ENCODE measurements at places on chromosomes 2 and 18. TPM values are rescaled to one million over a fixed set of nuclear protein-coding genes. Genes with fewer than 3 reads are reported as not detected.

Gene PNKD
- 46.5 TPM for polyA plus RNA-seq

Gene ASPRV1
- polyA plus RNA-seq = 5.6 TPM

Gene LINC00305
- polyA plus RNA-seq = 7.0 TPM

Gene HOXD10
- 127 TPM for polyA plus RNA-seq

Gene C1QL2
- not detected for polyA plus RNA-seq

Gene HMSD
- polyA plus RNA-seq = 2.0 TPM

Gene C2orf76
- 20.8 TPM for polyA plus RNA-seq

Gene DLX1
- 0.14 TPM for polyA plus RNA-seq

Gene THADA
- 35.2 TPM for polyA plus RNA-seq

Gene TYMS
- 116 TPM for polyA plus RNA-seq

Gene ALPG
- polyA plus RNA-seq = not detected

Gene IL37
- not detected for polyA plus RNA-seq

Gene AKAIN1
- not detected for polyA plus RNA-seq

- DNase-seq = no peak
Measured at GRCh38 chr2:85191157-85191556, 58.0 kb downstream of the TCF7L1 start.

DNA sequence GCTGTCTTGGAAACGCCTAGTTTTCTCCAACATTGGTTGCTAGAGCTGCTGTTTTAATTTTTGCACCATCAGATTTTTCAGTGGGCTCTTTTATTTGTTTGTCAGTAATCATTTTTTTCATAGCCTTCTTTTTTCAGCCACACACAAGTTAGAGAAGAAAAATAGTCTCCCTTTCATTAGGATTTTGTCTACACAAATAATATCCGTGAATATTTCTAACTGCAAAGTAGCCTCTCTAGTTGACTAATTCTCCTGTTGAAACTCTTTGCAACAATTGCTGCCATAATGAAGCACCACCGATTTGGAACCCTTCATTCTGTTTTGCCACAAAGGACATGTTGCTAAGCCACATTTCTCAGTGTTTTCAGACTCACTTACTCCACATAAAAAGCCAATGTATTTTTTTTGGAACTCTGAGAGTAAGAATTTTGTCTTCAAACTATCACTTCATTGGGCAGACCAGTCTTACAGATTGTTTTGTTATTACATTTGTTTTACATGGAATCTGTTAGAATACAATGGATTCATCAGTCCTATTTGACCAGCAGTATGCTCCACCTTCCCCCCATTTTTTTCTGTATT lies 9.6 kb downstream of the KCNJ3 start:
- no peak for DNase-seq

GRCh38 chr2:95325590-95326432 lies 28.7 kb downstream of the KCNIP3 start:
- DNase-seq = no peak

DNA sequence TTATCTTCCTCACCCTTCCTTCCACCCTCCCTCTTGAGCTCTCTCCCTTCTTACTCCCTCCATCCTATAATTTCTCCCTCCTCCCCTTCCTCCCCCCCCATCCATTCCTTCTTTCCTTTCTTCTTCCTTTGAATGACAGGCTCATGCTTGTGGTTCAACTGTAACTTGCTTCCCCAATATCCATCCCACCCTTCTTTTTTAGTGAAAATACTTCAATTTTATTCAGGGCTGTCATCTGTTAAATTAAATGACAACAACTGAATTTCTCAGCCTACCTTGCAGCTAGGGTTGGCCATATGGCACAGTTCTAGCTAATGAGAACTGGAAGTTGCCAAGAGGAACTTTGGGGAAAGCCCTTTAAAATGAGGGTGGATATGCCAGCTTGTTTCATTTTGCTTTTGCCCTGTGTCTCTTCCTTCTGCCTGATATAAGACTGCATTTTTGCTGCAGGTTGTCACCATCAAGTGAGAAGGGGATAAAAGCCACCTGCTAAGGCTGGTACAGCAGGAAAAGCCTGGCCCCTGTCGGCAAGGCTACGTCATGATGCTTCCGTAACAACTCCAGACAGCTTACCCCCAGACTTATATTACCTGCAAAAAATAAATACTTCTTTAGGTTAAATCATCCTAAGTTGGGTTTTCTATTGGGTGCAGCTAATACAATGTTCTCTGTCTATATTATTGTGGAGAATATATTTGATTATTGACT lies 121.8 kb downstream of the NXPH2 start:
- no peak for DNase-seq

GRCh38 chr18:24964216-24964615 lies 387.8 kb downstream of the ZNF521 start:
- DNase-seq = no peak

- no peak for DNase-seq
Measured at GRCh38 chr2:71166812-71167211, 36.4 kb downstream of the MPHOSPH10 start.

DNA sequence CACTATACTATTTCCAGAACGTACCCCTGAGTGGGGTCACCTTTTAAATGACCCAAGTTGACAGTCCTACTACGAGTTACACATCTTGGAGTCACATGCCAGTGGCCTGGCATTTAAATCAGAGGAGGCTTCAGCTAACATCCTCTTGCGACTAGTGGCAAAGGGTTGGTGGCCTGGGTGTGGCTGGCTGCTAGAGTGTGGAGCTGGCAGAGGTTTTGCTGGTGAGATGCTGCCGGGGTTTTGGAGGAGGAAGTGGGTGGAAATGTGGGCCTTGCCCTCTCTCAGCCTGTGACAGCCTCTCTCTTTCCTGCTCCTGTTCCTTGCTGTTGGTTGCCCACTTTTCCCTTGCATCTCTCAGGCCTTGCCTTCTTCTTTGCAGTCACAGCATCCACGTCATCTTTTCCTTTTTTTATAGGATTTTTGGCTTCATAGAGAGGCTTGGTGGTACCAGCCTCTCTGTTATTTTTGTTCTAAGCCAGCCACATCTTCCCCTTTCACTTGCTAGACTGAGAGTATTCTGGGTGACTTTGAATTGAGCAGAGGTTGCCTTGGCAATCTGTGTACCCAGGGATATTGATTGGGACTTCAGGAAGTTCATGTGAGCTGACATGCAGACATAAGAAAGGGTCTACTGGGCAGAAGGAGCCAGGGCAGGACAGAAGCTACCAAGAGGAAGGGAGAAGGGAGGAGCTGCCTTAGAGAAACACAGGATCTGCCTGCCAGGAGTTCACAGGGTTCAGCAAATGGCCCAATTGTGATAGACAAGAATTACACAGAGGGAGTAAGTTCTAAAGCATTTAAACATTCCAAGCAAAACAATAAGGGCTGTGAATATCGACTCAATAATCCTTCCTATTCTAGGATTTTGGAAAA lies 55.4 kb downstream of the CDC42EP3 start:
- no peak for DNase-seq

GRCh38 chr2:166184789-166185188 lies 57.0 kb upstream of the SCN1A start:
- no peak for DNase-seq

DNA sequence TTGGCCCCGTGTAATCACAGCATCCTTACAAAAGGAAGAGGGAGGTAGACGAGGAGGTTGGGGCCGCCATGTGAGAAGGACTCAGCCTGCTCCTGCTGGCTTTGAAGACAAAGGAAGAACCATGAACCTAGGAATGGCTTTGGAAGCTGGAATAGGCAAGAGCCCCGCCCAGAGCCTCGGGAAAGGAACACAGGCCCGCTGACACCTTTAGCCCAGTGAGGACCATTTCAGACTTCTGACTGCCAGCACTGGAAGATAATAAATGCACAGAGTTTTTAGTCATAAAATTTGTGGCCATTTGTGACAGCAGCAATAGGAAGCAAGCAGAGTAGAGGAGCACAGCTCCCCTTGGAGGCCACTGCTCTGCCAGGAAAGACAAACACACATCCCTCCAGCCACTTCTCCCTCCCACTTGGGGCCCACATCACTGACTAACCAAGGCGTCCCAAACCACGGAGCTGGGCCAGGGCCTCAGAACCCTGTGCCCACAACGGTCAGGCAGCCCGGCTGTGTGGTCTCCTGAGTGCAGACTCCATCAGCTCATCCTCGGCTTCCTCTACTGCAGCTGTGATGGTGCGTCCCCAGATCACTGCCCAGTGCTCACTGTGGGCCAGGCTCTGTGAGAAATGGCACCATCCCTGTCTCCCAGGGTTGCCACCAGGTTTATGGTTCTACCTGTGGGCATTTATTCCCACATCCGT lies 39.7 kb downstream of the TFCP2L1 start:
- DNase-seq = no peak

DNA sequence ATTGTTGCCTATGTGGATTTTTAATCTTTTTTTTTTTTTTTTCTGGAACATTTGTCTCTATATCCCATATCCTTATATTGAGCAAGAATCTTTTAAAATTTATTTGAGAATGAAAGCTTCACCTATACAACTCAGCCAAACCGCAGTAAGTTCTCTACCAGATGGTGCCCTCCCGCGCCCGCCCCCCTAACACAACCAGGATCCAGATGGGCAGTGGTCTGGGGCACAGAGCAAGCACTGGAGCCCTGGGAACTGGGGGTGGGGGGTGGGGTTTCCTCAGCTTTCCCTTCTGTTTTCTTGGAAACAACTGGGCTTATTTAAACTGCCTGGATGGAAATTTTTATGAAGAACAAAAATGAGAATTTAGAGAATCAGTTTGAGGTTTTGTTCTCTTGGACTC lies 74.6 kb downstream of the ACAA2 start:
- DNase-seq = no peak

GRCh38 chr2:209476367-209477208 lies 52.7 kb downstream of the MAP2 start:
- peak; percentile 73 for DNase-seq

- no peak for DNase-seq
Measured at GRCh38 chr2:181738074-181738473, 57.8 kb upstream of the NEUROD1 start.

GRCh38 chr2:178723786-178724346 lies 83.4 kb downstream of the TTN start:
- no peak for DNase-seq

- DNase-seq = no peak
Measured at GRCh38 chr2:169704160-169704708, 10.0 kb downstream of the PHOSPHO2 start.

DNA sequence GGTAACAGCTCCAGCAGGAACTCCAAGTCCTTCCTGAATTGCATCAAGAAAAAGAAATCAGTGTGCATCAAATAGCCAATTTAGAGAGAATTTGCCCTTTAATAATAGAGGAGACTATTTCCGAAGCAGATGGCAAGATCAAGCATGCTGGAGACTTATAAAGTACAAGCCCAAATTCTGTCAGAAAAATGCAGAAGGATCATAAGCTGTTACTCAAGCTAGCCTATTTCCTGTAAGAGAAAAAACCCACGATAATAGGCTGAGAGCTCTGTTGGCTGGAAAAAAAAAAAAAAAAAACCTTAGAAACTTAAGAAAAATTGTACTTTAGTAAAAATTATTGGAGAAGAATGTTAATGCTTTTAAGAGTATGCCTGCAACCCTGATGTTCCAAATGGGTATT lies 24.4 kb upstream of the ITM2C start:
- no peak for DNase-seq

DNA sequence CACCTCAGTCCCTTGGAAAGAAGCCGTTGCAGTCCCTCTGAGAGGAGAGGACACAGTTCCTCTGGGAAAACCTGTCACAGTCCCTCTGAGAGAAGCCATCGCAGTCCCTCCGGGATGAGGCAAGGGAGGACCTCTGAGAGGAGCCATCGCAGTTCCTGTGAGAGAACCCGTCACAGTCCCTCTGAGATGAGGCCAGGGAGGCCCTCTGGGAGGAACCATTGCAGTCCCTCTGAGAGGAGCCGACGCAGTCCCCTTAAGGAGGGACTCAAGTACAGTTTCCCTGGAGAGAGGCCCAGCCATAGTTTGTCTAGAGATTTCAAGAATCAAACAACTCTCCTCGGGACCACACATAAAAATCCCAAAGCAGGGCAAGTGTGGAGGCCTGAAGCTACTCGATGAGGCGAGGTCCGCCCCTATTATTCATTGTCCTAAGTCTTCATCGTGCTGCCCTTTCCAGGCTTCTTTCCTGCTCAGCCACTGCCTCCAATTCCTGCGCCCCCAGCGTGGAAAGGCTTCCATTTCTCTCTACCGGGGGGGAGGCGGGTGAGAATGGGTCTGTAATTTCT lies 630 bp upstream of the ZNF512 start:
- no peak for DNase-seq

- no peak for DNase-seq
Measured at GRCh38 chr2:182672466-182673165, 43.4 kb upstream of the DNAJC10 start.

- DNase-seq = no peak
Measured at GRCh38 chr2:129233751-129234406, 745.6 kb upstream of the RAB6C start.

- no peak for DNase-seq
Measured at GRCh38 chr2:101718993-101719571, 21.6 kb downstream of the MAP4K4 start.

GRCh38 chr2:84940831-84941412 lies 30.0 kb upstream of the KCMF1 start:
- DNase-seq = no peak

- DNase-seq = no peak
Measured at GRCh38 chr2:95272781-95273180, 1.5 kb upstream of the PROM2 start.

DNA sequence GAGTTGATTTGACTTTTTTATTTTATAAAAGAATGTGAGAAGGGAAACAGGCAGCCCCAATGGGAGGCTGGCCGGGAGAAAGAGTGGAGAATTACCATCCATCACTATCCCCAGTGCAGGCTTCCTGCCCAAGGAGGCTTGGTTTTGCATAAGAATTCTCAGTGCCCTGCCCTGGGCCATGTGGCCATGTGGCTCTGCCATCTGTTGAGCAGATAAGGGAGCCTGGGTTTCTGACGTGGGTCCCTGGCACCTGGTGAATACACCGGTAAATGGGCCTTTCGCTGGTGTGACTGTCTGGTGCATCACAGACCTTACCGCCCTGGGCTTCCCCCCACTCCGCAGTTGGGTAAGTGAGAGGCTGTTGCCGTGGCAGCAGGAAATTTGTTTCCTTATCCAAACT lies 54.5 kb upstream of the TMEM163 start:
- DNase-seq = no peak

- DNase-seq = no peak
Measured at GRCh38 chr18:21004726-21005125, 106.9 kb downstream of the ROCK1 start.

DNA sequence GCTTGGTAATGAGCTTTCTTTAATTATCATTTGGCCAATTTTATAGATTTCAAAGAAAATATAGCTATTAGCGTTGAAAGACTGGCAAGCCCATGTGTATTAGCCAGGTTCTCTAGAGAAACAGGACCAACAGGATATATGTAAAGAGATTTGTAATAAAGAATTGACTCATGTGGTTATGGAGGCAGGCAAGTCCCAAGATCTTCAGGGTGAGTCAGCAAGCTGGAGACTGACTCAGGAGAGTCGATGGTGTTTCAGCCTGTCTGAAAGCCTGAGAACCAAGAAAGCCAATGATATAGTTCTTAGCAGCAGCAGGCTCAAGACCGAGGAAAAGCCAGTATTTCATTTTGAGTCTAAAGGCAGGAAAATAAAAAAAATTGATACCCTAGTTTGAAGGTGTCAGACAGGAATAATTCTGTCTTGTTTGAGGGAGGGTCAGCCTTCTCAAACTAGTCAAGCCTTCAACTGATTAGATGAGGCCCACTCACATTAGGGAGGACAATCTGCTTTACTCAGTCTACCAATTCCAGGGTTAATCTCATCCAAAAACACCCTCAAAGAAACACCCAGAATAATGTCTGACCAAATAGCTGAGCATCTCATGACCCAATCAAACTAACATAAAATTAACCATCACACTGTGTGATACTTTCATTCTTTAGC lies 78.3 kb upstream of the CRIM1 start:
- DNase-seq = no peak
